ENCODE measurements at places on chromosomes 4 and X. TPM values are rescaled to one million over a fixed set of nuclear protein-coding genes. Genes with fewer than 3 reads are reported as not detected.

Gene STAP1
- 0.13 TPM for polyA plus RNA-seq

Gene RPL9
- 1,937 TPM for polyA plus RNA-seq

Gene HAND2
- not detected for polyA plus RNA-seq

DNA sequence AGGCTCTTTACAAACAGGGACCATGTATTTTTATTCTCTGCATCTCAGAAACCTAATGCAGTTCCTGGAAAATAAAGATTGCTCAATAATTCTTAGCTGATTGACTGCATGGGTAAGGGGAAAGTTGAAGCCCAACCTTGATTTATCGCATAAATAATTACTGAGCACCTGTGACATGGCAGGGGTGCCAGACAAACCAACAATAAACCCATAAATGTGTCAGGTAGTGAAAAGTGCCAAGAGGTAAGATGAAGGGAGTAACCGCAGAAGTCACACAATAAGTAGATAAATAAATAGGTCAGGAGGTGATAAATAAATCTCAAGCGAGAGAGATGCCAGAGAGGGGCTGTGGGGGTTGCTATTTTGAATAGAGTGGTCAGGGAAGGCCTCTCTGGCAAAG lies 20.1 kb upstream of the AP1S2 start:
- no peaks in the 10 kb centered on the region for H3K27me3 ChIP-seq
- no peak overlapping the region for H3K4me3 ChIP-seq
- H3K36me3 ChIP-seq: no peaks in the 10 kb centered on the region

DNA sequence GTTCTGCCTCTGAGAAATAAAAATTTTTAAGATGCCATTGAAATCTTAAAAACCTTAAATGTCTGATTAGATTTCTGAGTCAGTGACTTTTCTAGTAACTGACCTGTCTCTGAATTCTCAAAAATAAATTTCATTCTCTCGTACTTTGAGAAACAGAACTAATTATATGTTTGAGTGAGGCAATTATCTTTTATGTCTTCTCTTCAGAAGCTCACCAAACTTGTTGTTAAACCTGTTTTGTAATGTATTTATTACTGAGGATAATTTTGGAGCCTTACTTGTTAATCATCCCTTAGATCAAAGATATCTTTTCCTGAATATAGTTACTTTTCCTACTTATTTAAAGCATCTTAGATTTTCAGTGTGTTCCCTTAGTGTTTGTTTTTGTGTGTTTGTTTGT lies 64.5 kb upstream of the MMAA start:
- H3K36me3 ChIP-seq: peaks cover 26% of the 10 kb centered on the region
- H3K27me3 ChIP-seq: no peaks in the 10 kb centered on the region
- H3K4me3 ChIP-seq: no peak overlapping the region

- no peak overlapping the region for H3K27ac ChIP-seq
- H3K4me1 ChIP-seq: peaks cover 9% of the 10 kb centered on the region
Observed at GRCh38 chrX:136214551-136214950, 36.6 kb downstream of the MAP7D3 start.

- no peaks in the 10 kb centered on the region for H3K27me3 ChIP-seq
- no peaks in the 10 kb centered on the region for H3K36me3 ChIP-seq
- H3K4me1 ChIP-seq: no peaks in the 10 kb centered on the region
- no peak overlapping the region for H3K4me3 ChIP-seq
- H3K27ac ChIP-seq: no peak overlapping the region
Observed at GRCh38 chrX:94216738-94217137, 542.7 kb downstream of the FAM133A start.

DNA sequence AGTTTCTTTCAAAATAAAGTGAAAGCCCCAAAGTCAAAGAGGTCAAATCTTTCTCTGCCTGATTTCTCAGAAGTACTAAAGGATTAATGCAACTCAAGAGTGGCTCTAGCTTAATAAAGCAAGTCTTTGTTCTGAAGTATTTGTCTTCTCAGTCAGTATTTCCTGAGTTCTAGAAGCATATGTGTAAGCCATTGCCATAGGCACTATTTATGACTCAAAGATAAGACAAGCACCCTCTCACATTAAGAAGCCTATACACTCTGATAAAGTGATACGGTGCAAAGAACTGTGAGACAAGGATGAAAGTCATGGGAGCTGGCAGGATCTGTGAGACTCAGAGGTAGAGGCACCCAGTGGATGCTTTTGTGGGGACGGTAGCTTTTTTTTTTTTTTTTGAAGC lies 60.9 kb downstream of the AASDH start:
- no peaks in the 10 kb centered on the region for H3K4me1 ChIP-seq
- H3K27ac ChIP-seq: no peak overlapping the region
- no peak for DNase-seq
- H3K27me3 ChIP-seq: no peaks in the 10 kb centered on the region
- no peaks in the 10 kb centered on the region for H3K36me3 ChIP-seq
- H3K4me3 ChIP-seq: no peak overlapping the region

DNA sequence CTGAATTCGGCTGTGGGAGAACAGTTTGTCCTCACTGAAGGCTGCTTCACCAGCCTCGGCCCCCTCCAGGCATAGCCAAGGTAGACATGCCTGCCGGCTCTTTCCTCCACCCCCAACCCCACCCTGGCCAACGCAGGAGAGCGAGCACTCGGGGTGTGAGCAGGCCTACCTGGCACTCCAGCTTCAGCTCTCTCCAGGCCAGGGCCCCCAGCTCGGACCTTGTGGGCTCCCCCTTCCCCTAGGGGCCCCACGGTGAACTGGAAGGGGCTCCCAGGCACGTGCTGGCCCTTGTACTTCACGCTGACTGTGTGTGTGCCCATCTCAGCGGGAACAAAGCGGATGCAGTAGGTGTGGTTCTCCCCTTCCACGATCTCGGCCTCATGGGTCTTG lies 22.4 kb downstream of the FLNA start:
- H3K27me3 ChIP-seq: no peaks in the 10 kb centered on the region
- peaks cover 87% of the 10 kb centered on the region for H3K36me3 ChIP-seq
- H3K4me1 ChIP-seq: peaks cover 30% of the 10 kb centered on the region

DNA sequence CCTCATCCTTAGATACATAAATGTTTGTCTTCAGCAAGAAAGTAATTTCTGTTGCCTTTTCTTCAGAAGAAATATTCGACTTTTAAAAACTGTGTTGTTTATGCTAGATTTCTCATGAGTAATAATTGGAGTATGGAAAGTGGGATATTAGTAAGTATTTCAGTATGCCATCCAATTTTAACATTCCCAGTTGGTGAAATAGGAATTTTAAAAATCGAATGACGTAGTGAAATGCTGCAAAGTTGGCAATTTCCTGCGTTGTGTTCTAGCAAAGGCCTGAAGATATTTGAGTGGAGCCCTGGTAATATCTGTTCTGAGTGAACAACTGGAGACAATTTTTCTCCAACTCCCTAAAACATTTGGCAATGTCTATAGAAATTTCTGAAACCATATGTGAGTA lies 190.1 kb downstream of the ZNF330 start:
- no peak overlapping the region for H3K27ac ChIP-seq
- DNase-seq: no peak
- no peaks in the 10 kb centered on the region for H3K36me3 ChIP-seq
- H3K4me1 ChIP-seq: no peaks in the 10 kb centered on the region

DNA sequence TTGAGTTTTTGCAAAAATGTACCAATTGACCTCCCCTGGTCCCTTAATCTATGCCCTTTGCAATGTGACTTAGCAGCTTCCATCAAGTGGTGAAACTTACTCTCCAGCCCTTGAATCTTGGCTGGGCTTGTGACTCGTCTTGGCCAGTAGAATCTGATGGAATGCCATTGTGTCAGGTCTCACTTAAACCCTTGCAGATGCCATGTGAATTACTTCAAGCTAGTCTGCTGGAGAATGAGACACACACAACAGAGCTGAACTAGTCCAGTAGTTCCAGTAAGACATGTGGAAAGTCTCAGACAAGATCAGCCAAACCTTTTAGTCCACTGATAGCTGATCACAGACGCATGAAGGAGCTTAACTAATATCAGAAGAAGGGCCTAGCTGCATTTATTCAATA lies 567.8 kb upstream of the CPEB2 start:
- no peaks in the 10 kb centered on the region for H3K27me3 ChIP-seq
- no peaks in the 10 kb centered on the region for H3K36me3 ChIP-seq
- H3K4me1 ChIP-seq: no peaks in the 10 kb centered on the region
- H3K27ac ChIP-seq: no peak overlapping the region
